ENCODE measurements at places on chromosomes 1 and 21.

- no peak for DNase-seq
Observed at GRCh38 chr1:154807048-154807591, 63.0 kb downstream of the KCNN3 start.

DNA sequence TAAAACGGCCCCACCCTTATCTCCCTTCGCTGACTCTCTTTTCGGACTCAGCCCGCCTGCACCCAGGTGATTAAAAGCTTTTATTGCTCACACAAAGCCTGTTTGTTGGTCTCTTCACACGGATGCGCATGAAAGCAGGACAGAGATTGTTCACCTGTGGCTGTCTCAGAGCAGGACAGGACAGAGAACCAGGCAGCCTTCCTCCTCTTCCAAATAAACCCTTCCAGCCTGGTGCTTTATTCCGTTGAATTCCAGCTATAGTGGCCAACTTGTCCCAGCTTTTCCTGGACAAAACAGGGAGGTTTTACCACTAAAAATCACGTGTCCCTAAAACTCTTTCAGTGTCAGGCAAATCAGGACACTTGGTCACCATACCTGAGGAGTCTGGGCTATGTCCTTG lies 9.5 kb upstream of the DMRTB1 start:
- no peak for DNase-seq

- no peak for DNase-seq
Observed at GRCh38 chr21:25412100-25412499, 195.2 kb downstream of the MRPL39 start.

DNA sequence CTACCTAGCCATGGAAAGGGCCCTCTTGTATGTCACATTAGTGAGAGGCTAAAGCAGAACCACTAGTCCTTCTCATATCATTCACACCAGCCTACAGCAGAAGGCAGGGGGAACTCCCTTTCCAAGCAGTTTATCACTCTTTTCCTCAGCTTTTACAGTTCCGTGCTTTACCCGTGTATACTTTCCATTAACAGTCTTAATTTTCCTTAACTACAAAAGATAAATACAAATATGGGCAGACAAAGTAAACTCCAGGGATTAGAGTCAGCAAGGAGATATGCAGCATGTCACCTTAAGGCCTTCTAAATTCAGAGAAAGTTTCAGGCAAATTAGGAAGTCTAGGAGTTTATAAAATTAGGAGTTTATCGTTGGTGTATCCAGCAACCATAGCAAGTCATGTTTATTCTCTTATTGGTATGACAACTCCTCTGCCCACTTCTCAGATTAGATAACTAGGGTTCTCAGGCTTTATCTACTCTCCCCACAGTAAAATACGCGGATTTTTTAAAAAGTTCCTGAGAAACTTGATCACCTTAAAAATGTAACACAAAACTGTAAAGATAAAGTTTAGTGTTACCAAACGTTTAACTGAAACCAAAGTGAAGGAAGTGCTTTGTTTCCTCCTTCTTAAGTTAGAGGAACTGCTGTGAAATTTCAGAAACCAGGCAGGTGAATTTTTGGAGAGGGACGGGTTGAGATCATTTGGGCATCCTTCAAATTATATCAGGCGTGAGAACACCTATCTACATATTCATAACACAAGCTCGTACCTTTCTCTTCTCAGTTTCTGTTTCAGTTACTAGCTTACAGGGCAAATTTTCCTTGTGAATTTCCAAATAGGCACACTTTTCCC lies 42.7 kb upstream of the SLC19A2 start:
- no peak for DNase-seq

GRCh38 chr1:1291548-1292441 lies 11.6 kb downstream of the SCNN1D start:
- DNase-seq = no peak

DNA sequence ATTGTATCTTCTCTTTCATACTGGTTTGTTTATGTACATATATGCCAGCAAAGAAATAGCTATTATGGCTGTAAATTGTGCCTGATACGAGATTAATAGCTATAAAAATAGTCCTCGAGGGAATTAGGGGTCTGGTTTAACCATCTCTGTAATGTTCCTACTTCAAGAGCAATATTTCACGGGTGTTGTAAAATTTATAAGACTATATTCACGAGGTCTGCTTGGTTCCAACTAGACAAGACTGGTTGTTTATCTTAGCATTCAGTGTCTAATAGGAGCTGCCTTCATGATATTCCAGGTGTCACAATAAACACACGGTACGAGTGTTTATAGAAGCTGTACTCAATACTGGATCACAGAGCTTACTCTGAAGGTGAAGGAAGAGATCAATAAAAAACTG lies 389.9 kb downstream of the SIPA1L2 start:
- no peak for DNase-seq

- DNase-seq = no peak
Observed at GRCh38 chr1:232684371-232685105, 54.6 kb upstream of the SIPA1L2 start.

- DNase-seq = no peak
Observed at GRCh38 chr1:9909234-9910046, 629 bp downstream of the CTNNBIP1 start.

GRCh38 chr1:72075425-72075824 lies 206.9 kb downstream of the NEGR1 start:
- no peak for DNase-seq

DNA sequence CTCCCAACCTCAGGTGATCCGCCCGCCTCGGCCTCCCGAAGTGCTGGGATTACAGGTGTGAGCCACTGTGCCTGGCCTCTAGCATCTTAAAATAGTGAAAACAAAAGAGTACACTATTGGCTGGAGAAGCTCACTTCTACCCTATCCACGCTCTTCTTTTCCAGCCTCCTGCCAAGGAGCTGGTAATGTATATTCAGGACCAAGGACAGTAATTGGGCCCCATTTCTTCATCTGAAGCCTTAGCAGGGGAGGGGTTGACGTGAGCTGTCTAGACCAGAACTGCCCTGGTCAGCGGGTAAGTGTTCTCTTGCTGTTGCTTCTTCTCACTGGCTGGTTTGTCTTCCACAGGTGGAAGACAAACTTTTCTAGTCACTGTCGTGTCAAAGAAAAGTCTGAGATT lies 70.2 kb downstream of the DNM3 start:
- no peak for DNase-seq

- no peak for DNase-seq
Observed at GRCh38 chr1:231580874-231581273, 45.7 kb upstream of the DISC1 start.

DNA sequence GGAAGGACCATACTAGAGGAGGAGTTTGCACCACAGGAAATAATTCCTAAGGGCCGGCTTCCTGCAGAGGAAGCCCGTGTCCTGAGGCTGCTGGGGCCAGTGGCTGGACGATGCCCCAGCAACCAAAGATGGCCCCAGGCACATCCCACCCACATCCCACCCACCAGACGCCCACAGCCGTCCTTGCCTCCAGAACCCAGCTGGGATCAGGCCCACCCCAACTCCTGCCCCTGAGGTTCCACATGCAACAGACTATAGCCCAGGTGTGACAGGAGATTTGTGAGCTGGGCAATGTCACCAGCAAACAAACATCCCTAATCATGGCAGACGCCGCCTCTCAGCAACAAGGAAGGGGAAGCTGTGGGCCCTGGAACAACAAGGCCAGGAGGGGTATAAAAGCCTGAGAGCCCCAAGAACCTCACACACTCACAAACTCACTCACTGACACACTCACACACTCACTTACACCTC lies at the start of gene KRTAP10-9:
KRTAP10-9 (plus strand) TSS at position 421 of the 471 bp plus-strand sequence. CDS start 79 bp downstream, outside the sequence.
- no peak for DNase-seq

DNA sequence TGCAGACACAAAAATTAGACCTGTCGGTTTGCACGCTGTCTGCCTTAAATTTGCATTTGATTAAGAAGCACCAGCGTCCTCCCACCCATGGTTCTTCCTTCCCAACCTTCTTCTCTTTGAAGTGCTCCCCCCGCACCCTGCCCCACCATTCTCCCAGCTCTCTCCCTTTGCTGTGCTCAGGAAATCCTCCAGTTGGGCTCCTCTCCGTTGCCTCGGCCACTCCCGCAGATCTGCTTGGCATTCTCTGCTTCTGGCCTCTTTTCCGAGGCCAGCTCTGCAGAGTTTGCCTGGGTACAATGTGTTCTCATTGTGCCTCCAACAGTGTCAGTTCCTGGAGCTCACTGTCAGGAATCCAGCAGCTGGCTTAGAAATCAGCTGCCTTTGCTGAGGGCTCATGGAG lies 126.1 kb downstream of the NAV1 start:
- DNase-seq = no peak

DNA sequence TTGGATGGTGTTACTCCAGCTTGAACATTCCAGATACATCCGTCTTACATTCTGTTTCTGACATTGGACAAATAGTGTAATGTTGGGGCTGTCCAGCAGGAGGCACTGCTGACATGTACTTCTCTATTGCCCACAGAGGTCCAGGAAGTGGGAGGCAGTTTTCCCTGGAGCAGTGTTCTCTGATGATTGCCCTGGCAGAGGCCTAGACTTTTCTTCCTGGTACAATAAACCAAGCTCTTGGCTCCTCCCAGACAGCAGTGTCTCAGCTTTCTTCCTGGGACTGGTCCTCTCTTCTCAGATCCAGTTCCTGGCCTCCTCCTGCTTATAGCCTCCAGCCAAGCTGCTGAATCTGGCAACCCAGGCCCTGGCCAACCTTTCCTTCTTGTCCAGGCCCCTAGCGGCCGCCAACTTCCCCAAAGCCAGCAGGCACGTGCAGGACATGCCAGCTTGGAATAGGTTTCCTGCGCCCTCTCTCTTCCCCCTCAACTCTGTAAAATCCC lies 14.9 kb upstream of the IFNLR1 start:
- peak; percentile 66 for DNase-seq

DNA sequence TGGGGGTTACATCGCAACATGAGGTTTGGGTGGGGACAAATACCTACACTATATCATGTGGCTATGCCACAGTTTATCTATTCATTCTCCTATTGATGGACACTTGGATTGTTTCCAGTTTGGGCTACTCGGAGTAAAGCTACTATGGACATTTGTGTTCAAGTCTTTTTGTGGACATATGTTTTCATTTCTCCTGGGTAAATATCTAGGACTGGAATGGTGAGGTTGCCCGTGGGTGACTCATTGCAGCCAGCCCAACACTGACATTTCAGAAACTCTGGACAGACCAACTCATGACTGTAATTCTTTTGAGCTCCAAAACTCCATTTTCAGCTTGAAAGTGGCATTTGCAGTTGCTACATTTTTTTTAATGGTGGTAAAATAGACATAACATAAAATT lies 82.7 kb downstream of the KAZN start:
- no peak for DNase-seq

DNA sequence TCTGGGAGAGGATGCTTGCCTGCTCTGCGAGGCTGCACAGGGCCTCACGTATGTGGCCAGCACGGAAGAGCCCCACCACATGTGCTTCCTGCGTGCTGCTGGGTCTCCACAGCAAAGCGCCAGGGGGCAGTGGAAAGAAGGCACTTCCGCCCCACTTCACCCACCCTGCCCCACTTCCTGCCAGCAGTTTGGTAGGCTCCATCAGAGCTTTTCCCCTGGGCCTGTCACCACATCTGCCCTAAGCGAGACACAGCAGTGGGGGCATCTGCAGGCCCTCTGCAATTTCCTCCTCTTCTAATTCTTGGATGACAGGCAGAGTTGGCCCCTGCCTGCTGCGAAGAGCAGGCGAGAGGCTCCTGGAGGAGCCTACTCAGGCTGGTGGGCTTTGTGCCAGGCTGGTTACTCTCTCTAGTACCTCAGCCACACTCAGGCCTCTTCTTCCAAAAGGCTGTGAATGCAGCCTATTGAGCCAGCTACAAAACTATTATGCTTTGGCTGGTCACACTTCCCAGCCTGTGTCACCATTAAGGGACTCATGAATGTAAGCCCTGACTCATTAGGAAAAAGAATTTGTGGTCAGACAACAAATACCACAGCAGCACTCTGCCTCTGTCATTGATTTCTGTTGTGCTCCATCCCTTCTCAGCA lies 25.0 kb downstream of the CD244 start:
- DNase-seq = no peak

- no peak for DNase-seq
Observed at GRCh38 chr1:81833722-81834121, 33.0 kb downstream of the ADGRL2 start.

GRCh38 chr1:77545970-77546369 lies 136.5 kb downstream of the ZZZ3 start:
- DNase-seq = no peak

- DNase-seq = no peak
Observed at GRCh38 chr1:44284184-44284583, 70.9 kb downstream of the ERI3 start.

DNA sequence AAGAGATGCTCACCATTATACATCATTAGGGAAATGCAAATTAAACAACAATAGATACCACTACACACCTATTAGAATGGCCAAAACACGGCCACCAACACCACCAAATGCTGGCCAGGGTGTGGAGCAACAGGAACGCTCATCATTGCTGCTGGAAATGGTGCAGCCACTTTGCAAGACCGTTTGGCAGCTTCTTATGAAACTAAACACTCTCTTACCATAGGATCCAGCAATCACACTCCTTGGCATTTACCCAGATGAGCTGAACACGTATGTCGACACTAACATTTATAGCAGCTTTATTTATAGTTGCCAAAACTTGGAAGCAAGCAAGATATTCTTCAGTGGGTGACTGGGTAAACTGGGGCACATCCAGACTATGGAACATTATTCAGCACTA lies 28.9 kb upstream of the ADARB1 start:
- no peak for DNase-seq

DNA sequence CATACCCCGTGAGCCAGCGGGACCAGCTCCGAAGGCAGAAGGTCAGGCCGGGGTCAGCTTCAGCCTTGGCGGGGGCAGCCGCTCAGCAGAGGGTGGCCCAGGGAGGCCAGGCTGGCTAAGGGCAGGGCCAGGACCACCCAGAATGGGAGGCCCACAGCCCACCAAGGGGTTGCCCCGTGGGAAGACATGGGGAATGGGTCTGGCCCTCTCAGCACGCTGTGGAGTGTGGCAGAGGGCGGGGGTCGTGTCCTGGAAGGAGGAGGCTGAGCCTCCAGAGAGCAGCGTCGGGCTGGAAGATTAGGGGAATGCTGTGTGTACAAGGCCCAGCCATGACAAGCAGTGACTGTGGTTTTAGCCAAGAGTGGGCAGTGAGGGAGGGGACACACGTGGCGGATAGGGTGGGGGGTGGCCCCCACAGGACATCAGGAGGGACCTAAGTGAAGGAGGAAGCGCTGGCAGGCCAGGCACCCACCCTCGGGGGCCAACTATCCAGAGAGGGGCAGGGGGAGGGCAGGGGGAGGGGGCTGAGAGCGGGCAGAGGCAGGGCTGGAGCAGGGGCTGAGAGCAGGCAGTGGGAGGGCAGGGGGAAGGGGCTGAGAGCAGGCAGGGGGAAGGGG lies 43.9 kb upstream of the POFUT2 start:
- DNase-seq = no peak

DNA sequence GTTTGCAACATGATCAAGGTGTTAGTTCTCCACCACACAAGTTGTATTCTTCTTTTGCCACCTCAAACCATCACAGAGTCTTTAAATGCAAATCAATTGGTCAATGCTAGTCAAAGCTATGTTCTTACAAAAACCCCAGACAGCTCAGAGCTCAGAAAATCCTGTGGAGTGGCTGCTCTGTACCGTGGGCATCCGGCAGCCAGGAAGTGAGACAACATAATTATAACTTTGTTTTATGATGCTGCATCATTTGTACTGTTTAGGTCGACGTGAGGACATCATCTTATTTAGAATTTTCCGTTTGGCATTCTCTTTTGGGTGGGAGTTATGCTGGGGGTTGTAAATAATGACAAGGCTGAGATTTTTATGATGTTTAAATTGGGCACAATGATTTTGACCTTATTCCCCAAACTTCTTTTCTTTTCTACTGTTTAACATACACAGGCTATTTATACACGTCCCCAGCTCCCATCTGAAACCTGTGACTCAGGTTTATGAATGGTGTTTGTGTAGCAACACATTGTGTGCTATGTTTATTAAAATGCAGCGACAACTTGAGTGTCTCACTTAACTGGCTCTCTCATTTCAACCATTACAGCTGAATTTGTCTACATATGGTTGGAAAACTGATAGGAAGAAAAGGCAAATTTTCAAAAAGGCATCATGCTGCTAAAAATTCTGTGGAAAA lies 124.0 kb downstream of the CNIH3 start:
- no peak for DNase-seq

Measured in NCI-H2081 treated with DMSO at 0.1 percent for 48 hours (cell line).